Aorta (tissue), 5 donors: ENCODE measurements at places on chromosomes 4 and X. TPM values are rescaled to one million over a fixed set of nuclear protein-coding genes. Genes with fewer than 3 reads are reported as not detected.

MAML3 gene
- total RNA-seq, result 10.5 TPM

SPANXN4 gene
- total RNA-seq, result not detected

ELF2 gene
- 83.9 TPM for total RNA-seq

RNF150 gene
- 22.8 TPM for total RNA-seq

FAM184B gene
- not detected for total RNA-seq

CFAP47 gene
- total RNA-seq, result 0.09 TPM

CUL4B gene
- 48.2 TPM for total RNA-seq

MAP3K15 gene
- total RNA-seq, result 0.16 TPM

TRIM61 gene
- total RNA-seq, result 0.81 TPM

PARM1 gene
- 202 TPM for total RNA-seq

ATP7A gene
- 18.7 TPM for total RNA-seq

CITED1 gene
- total RNA-seq, result not detected

XPNPEP2 gene
- total RNA-seq, result 24.8 TPM

S100P gene
- total RNA-seq, result 1.9 TPM

ABCE1 gene
- 39.2 TPM for total RNA-seq

RBM46 gene
- total RNA-seq, result not detected

RS1 gene
- not detected for total RNA-seq

SH3BP2 gene
- 75.4 TPM for total RNA-seq

TMEM271 gene
- total RNA-seq, result not detected

CLGN gene
- total RNA-seq, result not detected

COL4A5 gene
- total RNA-seq, result 48.0 TPM

ENPP6 gene
- total RNA-seq, result 0.19 TPM

TMPRSS11F gene
- not detected for total RNA-seq

TEX13A gene
- not detected for total RNA-seq

TACC3 gene
- 16.1 TPM for total RNA-seq

SERTM2 gene
- total RNA-seq, result not detected

GNRHR gene
- not detected for total RNA-seq

CXCL11 gene
- total RNA-seq, result 0.45 TPM

XKRX gene
- 0.27 TPM for total RNA-seq

AFF2 gene
- total RNA-seq, result 2.7 TPM

ATP10D gene
- 57.4 TPM for total RNA-seq

DAPP1 gene
- total RNA-seq, result 6.4 TPM

GCNA gene
- 4.8 TPM for total RNA-seq

AKAP14 gene
- total RNA-seq, result not detected

PRR32 gene
- total RNA-seq, result not detected

EDNRA gene
- 28.0 TPM for total RNA-seq

TEX13B gene
- not detected for total RNA-seq

TRPC3 gene
- total RNA-seq, result 1.3 TPM

SPATA4 gene
- total RNA-seq, result not detected

MAGEC1 gene
- total RNA-seq, result not detected

RHOXF2B gene
- not detected for total RNA-seq

PABPC4L gene
- 3.9 TPM for total RNA-seq
